ENCODE measurements at places on chromosomes 1 and 21.
A peak's percentile ranks its signal among the peaks of the same experiment; 100 is the strongest.

- no peak for DNase-seq
Observed at GRCh38 chr1:173253046-173253445, 45.9 kb upstream of the TNFSF4 start.

DNA sequence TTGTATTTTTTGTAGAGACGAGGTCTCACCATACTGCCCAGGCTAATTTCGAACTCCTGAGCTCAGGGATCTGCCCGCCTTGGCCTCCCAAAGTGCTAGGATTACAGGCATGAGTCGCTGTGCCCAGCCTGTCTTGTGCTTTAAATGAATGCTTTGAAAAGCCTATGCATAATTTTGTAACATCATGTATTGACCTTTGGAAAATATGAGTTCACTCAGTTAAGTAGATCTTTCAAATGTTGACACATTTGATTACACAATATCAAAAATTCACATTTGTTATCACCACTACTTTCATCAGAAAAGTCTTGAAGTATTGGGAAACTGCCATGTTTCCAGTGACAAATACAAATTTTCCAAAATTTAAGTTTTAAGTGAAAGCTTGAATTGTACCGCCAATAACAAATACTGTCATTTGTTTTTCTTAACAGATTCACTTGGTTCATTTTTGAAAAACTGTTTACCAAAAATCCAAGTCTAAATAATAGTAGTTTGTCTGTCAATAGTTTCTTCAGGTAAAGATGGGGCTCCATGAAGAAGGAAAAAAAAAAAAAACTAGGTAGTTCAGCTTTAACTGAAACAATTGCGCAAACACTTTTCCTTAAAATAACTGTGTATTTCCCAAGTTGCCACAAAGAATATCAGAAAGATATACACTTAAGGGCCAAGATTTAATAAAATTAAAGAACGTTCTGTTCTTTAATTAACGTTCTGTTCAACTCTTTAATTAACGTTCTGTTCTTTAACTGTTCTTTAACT is 233.2 kb upstream of the NR5A2 start:
- DNase-seq: no peak

DNA sequence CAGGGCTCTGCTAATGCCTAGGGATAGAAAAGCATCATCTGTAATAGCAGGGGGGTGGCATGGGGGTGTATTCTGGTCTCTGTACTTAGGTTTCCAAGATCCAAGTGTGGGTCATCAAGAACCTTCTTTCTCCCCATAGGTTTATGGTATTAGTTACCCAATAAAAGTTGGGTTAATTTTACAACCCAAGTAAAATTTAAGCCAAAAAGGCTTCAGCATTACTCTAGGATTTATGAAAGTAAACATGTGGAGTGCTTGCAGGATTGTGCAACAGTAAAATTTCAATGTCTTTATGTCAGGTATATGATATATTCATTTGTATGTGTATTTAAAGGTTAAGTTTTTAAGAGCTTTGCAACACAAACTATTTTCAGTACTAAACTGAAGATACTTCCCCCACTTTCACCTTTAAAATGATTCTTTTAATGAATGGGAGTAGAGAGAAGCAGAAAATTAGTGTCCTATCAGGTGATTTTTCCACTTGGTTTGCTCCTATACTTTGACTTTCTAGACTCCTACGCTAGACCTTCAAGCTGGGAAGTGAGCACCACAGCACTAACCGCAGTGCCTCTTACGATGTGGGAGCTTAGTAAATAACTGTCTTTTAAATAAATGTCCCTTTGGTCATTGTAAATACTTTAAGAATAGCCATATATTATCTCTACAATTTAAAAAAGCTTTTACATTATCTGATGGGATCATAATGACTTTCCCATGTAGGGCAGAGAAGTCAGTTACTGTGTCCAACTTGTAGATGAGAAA is 67.8 kb upstream of the UBE2U start:
- DNase-seq: no peak

GRCh38 chr21:32813265-32813903 is 41.8 kb upstream of the PAXBP1 start:
- DNase-seq: no peak

DNA sequence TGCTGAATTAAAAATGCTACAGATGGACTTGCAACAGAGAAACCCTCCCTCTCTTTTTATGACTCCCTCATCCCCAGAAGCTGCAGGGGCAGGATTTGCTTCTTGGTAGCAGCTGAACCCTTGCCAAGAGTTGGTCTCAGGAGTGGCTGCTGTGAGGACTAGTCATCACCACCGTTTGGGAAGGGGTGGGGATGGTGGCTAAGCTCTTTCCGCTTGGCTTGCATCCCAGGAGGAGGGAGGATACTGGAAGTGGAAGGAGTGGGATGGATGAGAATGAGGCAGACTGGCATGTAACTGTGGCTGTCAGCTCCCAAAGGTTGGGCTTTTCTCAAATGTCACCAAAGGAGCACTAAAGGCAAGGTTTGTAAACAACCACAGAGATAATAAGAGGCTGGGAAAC is 50.8 kb upstream of the COL24A1 start:
- no peak for DNase-seq

GRCh38 chr21:35222021-35222420 is 172.9 kb upstream of the RUNX1 start:
- no peak for DNase-seq

GRCh38 chr21:31366825-31367224 is 22.8 kb upstream of the TIAM1 start:
- DNase-seq: no peak

GRCh38 chr1:91526496-91526895 is 25.8 kb downstream of the CDC7 start:
- no peak for DNase-seq

DNA sequence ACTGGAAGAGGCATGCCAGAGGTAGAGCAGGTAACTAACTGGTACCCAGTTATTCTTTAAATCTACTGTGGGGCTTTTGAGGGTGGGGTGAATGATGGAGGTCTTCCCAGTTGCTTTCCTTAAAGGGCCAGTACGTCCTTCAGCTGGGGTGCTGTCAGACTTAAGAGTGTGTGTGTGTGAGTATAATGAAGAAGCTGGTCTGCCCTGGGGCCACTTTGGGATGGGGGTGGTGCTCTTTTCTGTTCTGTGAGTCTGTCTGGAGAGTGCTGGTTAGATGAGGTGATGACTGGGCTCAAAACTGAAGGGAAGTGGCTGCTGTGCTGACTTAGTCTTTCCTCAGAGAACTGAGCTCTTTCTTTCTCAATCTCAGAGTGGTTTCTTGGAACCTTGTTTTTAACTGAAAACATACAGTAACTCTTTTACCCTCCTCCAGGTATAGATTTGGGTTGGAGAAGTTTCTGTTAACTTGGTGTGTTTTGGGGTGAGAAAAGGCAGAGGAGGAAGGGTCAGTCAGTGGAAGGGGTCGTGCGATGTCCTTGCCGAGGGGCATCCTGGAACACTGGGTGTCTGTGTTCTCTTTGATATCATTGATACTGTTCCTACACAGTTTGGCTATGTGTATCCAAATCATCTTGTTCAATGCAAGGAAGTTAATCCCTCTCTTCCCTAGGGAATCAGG is 746 bp downstream of the MACF1 start:
- DNase-seq: peak; percentile 47

GRCh38 chr1:184502161-184502560 is 115.3 kb downstream of the C1orf21 start:
- no peak for DNase-seq

GRCh38 chr1:234656944-234657654 is 47.1 kb upstream of the IRF2BP2 start:
- no peak for DNase-seq

GRCh38 chr1:187878883-187879282 is 1050.1 kb downstream of the PLA2G4A start:
- DNase-seq: no peak

DNA sequence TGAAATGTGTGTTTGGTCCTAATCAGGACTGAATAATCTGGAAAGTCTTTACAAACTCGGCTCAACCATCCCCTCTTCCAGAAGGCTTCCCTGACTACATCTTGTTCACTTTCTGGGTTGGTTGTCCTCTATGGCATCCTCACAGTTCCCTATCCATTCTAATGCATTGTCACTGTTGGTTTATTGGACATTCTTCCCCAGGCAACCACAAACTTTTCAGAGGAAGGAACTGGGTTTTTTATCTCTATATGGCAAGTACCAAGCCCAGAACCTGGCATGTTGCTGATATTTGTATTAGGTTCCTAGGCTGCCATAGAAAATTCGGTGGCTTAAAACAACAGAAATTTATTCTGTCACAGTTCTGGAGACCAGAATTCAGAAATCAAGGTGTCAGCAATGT is 363.5 kb upstream of the ST6GALNAC5 start:
- no peak for DNase-seq

DNA sequence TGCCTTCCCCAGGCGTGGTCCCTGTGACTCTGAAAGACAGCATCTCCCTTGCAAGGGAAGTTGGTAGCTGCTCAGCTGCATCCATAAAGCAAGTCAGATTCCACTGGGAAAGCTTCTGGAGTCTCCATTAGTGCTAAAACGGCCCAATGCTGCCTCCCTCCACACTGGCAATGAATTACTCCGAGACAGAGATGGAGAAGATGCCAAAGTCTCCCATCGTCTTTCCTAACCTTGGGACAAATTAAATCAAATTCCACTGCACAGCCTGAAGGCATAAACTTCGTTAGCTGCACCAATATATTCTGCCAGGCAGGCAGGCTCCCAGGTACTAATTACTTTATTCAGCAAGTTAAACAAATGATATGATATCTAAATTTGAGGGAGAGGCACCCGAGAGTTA is 106.3 kb upstream of the GJB5 start:
- DNase-seq: no peak

DNA sequence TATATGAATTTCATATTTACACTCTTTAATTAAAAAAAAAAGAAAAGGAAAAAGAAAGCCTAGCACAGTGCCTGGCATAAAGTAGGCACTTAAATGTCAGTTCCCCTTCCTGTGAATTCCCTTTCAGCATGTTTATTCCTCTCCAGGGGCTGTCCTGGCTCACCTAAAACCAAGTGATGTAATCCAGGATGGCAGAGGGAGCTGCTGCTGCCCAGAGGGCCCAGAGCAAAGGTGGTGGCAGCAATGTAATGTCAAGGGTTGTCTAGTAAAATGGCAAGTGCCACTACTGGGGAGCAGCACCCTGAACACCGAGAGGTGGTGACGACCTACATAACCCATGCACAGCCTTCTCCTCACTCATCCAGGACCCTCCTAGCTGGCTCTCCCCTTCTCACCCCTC is 78.4 kb upstream of the LPGAT1 start:
- no peak for DNase-seq

DNA sequence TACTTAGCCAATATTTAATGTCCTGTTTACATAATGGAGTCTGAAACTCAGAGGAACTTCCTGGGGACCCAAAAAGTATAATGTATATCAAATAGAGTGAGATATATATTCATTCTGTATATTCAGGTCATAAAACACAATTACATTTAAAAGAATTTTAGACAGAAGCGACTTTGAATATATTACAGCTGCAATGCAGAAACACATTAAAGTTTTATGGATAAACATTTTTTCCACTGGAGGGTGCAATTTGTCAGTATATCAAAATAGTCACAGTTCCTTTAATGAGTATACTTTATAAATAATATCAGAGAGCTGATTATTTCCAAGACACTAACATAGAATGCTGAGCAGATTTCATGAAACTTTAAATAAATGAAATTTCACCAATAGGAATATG is 43.9 kb upstream of the CRB1 start:
- DNase-seq: no peak

DNA sequence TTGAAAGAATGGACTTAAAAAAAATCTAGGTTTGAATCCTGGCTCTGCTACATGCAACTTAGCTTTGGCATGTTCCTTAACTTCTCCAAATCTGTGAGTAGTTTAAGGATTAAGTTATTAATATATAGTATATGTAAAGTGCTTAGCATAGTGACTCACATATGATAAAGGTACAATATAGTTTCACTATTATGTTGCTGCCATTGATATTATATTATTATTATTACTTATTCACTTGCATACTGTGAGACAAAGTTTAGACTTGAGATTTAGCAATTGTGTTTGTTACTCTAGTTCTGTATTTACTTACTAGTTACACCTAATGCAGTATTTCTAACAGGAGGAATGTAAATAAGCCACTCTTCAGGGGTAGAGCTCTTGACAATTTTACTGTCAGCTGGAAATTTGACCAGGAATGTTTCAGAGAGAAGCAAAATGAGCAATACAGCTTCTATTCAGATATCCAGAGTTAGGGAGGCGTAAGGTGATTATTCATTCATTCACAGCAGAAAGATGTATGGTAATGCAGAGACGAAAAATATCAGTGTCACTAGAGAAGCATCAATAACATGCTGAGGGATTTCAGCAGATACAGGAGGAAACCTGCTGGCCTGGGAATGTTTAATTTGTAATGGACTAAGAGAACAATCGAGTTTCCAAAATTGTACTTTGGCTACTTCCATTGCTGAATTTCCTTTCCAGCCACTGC is 25.5 kb downstream of the RGS7 start:
- no peak for DNase-seq

DNA sequence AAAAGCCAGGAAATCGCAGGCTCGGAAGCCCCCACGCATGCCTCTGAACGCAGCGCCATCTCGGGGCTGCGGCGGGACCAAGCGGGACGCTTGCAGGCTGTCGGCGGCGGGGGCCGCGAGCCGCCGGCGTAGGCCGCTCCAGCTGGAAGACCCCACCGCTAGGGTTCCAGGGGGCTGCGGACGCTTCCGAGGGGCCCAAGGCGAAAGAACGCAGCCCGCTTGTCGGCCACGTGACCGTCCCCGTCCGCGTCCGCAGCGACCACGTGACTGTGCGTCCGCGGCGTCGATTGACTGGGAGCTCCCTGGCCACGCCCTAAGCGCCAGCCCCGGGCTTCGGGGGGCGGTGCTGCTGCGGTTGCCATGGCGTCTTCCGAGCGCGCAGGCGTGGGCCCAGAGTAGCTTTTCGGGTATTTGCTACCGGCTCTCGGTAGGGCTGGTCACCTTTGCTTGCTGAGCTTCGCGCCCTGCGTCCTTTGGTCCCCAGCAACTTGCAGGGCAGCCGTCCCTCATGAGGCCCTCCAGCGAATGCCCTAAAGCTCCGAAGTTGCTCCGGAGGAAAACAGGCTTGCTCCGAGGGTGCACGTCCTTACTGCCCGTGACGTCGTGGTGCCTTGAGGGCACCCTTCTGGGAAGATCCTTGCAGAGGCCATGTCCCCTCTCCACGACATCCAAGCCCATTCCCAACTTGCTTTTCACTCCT is 197.2 kb downstream of the DYRK1A start:
- peak; percentile 83 for DNase-seq

DNA sequence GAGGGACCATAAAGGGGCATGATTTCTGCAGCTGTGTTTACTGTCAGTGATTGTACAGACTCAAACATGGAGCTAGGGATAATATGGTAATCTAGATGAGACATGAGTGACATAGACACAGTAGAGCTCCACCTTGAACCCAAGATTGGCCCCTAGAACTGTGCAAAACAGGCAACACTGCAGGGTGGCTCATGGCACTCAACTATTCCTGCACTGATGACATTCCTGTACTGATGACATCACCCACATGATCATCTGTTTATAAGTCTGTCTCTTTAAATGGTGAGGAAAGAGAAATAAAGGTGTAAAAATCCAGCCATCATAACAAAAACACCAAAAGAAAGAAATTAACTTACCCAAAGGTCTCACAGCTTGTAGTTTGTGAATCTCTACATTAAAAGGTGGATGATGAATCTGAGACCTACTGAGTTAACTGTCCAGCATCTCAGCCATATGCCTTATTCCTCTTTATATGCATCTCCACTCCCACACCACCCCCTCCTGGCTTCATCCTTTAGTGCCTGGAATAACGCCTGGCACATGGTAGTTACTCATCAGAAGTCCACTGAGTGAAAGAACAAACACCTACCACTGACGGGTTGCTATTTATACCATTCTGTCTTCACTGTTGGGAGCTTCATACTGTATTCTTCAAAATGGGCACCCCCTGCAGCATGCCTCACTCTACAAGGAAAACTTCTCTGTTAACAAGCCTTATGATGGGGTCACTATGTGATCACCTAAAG is at the start of gene LRRC53:
Gene LRRC53, minus strand, starts transcription at position 442 of the 746 bp plus-strand sequence. CDS start 29,262 bp downstream, outside the sequence.
- DNase-seq: no peak
